ENCODE measurements at places on chromosomes 5 and 9.

GRCh38 chr9:846852-847251 is 5.4 kb downstream of the DMRT1 start:
- DNase-seq: no peak

DNA sequence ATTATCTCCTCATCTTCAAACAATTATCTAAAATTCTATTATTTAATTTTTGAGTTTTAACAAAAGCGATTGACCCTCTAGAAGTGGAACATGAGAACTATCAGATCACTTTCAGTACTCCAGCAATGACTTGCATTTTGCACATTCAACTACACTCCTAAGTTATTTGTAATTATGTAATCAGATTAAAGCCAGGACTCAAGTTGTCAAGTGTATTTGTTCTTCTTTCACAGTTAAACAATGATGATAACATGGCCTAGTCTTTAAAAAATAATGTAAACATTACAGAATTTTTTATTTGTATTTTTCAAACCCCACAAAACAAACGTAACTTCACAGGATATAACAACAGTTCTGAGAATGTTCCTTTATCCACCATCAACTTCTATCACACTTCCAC is 2148.9 kb upstream of the ACO1 start:
- DNase-seq: no peak

GRCh38 chr9:134765785-134766184 is 114.8 kb upstream of the FCN2 start:
- no peak for DNase-seq

DNA sequence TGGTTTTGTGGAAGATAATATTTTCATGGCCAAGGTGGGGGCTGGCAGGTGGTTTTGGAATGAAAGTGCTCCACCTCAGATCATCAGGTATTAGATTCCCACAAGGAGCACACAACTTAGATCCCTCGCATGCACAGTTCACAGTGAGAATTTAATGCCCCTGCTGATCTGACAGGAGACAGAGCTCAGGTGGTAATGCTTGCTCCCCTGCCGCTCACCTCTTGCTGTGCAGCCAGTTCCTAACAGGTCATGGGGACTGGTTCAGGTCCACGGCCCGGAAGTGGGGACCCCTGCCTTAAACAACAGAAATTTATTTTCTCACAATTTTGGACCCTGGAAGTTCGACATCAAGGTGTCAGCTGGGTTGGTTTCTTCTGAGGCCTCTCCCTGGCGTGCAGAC is 668.7 kb upstream of the ZNF608 start:
- DNase-seq: no peak

DNA sequence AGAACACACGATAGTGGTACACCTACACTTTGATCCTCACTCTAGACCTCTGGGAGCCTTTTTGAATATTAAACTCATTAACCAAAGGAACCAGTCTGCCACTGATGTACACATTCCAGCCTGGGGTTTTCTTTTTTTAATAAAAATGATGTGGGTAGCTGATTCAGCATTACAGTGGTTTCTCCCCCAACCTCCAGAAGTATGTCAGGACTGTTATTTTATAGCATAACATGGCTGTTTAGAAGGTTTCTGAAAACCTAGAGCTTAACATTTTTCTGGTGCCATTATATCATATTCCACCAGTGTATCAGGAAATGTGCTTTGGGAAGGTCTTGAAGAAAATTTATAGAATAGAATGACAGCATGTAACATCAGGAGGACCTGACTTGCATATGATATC is 540.9 kb upstream of the WWC1 start:
- DNase-seq: no peak

DNA sequence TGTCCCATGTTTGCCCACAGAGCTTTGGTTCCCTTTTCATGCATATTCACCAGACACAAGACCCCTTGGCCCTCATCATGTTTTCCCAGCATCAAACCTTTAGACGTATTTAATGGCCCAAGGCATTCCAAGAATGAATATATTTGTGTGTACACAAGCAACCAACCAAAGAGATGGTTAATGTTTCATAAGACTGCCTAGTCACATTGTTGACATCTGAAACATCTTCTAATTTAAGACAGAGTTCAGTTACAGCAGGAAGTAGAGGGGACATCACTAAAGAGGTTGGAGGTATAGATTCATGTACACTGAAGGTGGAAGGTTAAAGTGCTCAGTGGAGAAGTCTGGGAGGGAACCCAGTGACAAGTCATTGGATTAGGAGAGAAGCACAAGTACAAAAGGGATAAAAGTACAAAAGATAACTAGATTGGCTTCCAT is 49.1 kb downstream of the SUSD1 start:
- DNase-seq: no peak

- DNase-seq: no peak
Observed at GRCh38 chr5:17316970-17317459, 99.6 kb downstream of the BASP1 start.

- no peak for DNase-seq
Observed at GRCh38 chr9:114315723-114316363, 7.1 kb upstream of the ORM1 start.

DNA sequence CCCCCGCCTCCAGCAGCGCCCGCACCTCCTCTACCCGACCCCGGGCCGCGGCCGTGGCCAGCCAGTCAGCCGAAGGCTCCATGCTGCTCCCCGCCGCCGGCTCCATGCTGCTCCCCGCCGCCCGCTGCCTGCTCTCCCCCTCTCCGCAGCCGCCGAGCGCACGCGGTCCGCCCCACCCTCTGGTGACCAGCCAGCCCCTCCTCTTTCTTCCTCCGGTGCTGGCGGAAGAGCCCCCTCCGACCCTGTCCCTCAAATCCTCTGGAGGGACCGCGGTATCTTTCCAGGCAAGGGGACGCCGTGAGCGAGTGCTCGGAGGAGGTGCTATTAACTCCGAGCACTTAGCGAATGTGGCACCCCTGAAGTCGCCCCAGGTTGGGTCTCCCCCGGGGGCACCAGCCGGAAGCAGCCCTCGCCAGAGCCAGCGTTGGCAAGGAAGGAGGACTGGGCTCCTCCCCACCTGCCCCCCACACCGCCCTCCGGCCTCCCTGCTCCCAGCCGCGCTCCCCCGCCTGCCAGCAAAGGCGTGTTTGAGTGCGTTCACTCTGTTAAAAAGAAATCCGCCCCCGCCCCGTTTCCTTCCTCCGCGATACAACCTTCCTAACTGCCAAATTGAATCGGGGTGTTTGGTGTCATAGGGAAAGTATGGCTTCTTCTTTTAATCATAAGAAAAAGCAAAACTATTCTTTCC is 19.3 kb downstream of the CDKN2A start:
- no peak for DNase-seq
